ENCODE measurements at places on chromosomes 12 and 14.

GRCh38 chr12:49287876-49288275 lies 7.1 kb upstream of the PRPH start:
- no peak for DNase-seq

GRCh38 chr14:99736603-99737371 lies 52.7 kb downstream of the CYP46A1 start:
- DNase-seq, result no peak

GRCh38 chr12:76713130-76713529 lies 50.8 kb upstream of the ZDHHC17 start:
- no peak for DNase-seq

GRCh38 chr14:33393231-33393894 lies 454.7 kb downstream of the NPAS3 start:
- no peak for DNase-seq

DNA sequence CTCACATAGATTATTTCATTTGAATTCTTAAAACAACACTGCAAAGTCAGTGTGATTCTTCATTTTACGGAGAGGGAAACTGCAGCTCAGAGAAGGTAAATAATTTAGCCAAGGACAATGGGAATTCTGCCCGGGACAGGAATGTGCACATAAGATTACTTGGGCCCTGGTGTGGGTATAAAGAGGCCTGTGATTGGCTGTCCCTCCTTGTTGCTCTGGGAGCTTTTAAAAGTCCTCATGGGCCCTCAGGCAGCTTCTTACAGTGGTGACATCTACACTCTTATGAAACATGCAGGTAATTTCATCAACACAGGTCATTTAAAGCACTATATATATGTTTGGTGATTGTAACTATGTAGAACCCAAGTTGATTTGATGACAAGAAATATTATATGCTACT lies 100.3 kb downstream of the ESR2 start:
- no peak for DNase-seq

DNA sequence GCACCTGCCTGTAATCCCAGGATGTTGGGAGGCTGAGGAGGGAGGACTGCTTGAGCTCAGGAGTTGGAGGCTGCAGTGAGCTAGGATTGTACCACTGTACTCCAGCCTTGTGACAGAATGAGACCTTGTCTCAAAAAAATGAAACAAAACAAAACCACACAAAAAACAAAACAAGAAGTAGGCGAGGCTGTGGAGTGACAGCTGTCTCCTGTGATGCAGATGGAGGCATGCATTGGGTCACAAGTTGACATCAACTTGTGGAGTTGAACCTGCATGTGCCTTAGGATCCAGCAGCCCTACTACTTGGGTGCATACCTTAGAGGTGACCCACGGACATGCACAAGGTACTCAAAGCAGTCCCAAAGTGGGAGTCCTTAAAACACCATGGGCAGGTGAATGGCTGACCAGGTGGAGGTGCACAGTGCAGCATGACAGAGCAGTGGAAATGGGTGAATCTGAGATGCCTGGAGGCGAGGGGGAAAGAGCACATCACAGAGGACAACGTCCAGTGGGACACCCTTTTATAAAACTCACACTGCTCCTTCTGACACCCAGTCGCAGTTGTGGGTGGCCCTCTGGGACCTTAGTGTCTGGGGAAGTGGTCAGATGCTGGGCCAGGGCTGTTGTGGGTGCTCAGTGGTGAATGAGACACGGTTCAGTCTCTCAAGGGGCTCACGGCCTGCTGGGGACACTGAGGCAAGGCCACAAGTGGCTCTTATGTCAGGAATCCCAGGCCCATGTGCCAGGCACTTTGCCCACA lies 12.7 kb downstream of the PLBD2 start:
- DNase-seq, result no peak

GRCh38 chr12:96400631-96401075 lies 414 bp upstream of the CDK17 start:
- no peak for DNase-seq

DNA sequence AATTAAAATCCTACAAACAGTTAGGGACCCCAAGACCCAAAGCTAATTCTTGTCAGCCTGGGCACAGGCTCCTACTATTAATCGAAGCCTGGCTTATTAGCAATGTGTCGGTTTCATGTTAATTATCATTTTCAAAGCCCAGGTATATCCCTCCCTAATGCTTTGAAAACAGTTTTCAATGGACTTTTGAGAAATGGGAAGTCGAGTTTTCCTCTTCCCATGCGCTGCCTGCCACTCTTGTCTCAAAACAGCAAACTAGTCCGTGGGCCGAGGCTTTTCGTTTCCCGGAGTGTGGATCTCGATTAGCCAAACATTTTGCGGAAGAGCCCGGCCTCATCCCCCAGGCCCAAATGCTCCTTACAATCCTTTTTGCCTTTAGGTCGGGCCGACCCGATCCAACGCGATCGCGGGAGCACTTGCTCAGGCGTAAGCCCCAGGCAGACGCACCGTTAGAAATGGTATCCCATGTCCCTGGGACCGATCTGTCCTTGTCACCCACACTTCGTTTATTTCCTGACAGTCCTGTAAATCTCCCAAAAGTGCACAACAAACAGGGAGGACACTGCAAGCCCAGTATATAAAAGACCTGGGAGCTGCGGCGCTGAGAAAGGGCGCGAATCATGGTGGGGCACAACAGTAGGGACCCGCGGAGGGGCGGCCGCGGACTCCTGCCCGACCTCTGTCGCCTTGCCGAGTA lies 1.5 kb downstream of the SIX6 start:
- no peak for DNase-seq

- DNase-seq, result no peak
Observed at GRCh38 chr14:81224222-81224621, 3.5 kb upstream of the GTF2A1 start.

DNA sequence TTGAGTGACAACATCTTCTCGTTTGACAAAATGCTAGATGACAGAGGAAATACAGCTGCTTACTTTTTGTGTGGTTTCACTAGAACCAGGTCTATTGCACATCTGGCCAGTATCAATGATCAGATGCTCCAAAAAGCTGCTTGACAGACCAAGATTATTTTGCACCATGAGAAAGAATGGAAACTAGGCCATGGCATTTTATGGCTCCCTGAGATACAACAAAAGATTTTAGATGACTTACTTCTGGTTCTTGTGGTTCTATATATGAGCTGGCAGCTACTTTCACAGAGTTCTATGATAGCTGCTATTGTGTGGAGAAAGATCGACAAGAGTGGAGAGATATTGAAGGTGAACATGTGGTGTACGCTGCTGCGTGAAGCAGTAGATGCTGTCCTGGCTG lies 25.9 kb upstream of the PPFIBP1 start:
- DNase-seq, result peak; percentile 6

GRCh38 chr14:41925409-41925808 lies 318.7 kb downstream of the LRFN5 start:
- DNase-seq, result no peak

DNA sequence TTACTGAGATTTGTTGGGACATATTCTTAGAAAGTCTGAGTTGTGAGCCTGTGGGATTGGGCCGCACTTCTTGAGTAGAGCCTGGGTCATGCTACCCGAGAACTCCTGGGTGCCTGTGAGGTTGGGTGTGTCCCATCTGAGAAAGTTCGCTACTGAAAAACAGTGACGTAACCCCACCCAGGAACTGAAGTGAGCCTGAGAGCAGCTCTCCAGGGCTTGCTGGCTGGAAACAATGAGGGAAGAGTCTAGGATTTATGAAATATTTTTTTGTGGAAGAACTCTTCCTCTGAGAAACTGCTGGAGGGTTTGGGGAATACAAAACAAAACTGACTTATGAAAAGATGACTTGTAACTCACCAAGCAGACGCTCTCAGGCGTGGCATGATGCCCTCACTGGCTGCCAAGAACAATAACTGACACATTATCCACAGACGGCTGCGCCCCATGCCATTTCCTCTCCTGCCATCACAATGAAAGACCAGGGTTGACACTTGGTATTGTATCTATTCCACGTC lies 69.2 kb downstream of the RASSF3 start:
- DNase-seq, result no peak

DNA sequence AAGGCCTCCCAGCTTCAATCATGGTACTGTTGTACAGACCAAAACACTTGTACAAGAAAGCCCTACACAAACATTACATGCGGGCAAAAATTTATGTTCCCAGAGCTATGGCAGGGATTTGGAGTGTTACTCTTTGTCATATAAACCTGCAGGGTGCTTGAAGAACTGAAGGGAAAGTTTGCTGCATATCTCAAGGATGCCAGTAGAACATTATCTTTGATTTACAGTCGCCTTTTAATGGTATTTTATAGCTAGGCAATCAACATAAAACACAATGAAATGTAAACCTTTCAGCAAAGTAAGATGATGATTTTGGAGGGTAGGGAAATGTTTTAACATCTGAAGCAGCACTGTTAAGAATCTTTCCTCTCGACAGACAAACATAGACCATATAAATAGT lies 305.6 kb downstream of the KCNH5 start:
- no peak for DNase-seq

GRCh38 chr14:69909826-69910550 lies 30.8 kb downstream of the SMOC1 start:
- DNase-seq, result no peak

DNA sequence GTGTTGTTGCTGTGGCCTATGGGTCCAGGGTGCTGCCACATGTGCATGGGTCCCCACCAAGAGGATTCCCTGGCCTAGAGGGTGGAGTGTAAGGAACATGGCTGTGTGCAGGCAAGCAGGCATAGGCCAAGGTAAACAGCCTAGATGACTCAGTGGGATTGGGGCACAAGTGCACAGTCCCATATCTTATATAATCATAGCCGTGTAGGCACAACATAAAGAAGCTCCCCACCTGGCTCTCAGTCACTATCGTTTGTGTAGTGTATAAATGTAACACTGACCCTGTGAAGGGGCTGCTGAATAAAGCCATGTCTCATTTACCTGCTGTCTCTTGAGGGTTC lies 15.7 kb upstream of the RNASE12 start:
- no peak for DNase-seq

- no peak for DNase-seq
Observed at GRCh38 chr12:71795901-71796300, 41.2 kb downstream of the RAB21 start.

DNA sequence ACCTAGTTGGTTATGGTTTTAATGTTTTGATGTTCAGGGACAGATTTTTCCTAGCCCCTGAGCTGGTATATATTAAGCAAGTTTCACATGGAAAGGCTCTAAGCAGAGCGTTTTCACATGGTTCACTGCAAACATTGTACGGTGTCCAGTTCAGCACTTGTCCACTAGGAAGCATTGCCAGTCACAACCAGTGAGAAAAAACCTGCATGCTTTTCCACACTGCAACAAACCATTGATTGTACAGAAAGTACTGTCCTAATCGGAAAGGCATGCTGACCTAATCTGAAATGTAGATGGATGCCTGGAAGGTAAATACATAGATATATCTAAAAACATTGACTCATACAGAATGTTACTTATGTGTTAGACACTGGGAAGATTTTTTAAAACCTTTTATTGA lies 25.0 kb upstream of the NPAS3 start:
- DNase-seq, result no peak

GRCh38 chr12:17478908-17479673 lies 610.9 kb downstream of the RERGL start:
- no peak for DNase-seq
